Activated CD4-positive, CD25-positive, alpha-beta regulatory T cell treated with anti-CD3 and anti-CD28 coated beads, Interleukin-2, amount 50 U/mL, for 16 hours (primary cell): ENCODE measurements at places on chromosomes 11 and 22.

GRCh38 chr22:34761111-34761510 is 304.8 kb upstream of the ISX start:
- DNase-seq, result no peak

GRCh38 chr22:47107431-47107830 is 345.0 kb downstream of the TBC1D22A start:
- no peak for DNase-seq

- DNase-seq, result no peak
These were observed 13.8 kb downstream of the FADS2 start for GRCh38 chr11:61841636-61842527.

DNA sequence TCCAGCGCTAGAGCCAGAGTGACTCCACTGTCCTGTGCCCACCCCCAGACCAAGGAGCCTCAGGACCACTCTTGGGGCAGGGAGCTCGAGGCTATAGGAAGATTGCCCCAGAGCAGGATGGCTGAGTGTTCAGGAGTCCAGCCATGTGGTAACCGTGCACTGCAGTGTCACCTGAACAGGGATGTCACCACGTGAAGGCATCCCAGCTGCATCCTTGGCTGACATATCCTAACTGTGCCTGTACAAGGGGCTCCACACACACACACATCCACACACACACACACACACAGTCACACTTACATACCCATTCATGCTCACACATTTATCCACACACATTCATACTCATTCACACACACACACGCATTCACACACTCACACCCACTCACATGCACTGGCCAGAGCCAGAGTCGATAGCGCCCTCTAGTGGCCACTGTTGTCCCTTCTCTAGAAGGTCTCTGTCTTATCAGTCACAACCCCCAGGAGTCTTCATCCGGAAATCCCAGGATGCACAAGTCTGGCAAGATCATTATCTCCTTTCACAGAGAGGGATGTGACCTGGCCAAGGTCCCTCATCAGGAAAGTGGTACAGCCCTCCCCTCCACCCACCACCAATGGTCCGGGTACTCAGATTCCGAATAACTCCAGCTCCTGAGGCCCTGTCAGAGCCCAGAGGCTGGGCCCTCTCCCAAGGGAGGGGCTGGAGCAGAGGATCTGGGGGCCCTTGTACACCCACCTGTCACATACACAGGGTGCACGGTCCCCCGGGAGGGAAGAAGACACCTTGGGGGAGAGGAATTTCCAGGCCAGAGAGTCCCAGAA is 55.1 kb downstream of the IGLL5 start:
- DNase-seq, result peak; percentile 68

DNA sequence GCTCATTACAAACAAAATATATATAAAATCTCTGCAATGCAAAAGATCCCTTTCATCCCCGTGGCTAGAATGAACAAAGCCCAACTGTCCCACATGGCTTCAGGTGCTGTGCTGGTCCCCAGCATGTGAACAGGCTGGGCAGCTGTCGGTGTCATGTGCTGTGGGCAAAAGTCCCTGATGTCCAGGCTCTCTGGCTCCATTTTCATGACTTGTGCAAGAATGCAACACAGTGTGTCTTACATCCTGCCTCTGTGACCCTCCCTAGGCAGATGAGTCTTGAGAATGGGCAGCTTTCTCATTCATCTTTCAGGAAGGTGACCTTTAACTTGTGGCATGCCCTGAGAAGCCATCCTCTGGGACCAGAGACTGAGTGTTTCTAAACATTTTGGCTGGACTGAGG is 14.5 kb downstream of the GUCD1 start:
- DNase-seq, result no peak

DNA sequence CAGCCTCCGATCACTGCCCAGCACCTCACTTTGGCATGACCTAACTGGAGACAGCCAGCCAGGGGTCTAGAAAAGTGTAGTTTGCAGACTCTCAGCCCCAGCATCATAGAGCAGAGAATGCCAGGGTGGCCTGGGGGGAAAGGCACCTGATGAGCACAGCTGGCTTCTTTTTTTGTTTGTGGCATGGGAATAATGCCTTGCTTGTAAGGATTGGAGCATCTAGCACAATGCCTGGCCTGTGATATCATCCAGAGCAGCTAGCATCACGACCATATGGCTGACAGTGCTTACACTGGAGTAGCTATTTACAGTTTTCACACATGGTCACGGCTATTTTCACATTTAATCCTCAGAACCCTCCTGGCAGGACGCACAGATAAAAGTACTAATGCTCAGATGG is 594.8 kb upstream of the B3GAT1 start:
- DNase-seq, result no peak

DNA sequence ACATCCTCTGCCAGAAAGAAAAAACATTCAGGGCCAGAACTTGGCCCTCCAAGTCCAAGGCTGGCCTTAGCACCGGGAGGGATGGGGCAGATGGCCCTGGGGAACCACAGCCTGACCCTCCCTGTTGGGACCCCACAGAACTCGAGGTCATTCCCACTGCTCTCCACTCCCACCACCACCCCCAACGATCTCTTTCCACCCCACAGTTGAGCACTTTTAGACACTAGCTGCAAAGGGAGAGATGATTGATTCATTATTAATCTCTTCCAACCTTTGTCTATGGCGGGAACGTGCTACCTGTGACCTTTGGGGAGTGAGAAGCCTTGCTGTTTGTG is 869.7 kb downstream of the BRD1 start:
- DNase-seq, result no peak

GRCh38 chr11:120908461-120909181 is 115.3 kb upstream of the TBCEL start:
- DNase-seq, result no peak

DNA sequence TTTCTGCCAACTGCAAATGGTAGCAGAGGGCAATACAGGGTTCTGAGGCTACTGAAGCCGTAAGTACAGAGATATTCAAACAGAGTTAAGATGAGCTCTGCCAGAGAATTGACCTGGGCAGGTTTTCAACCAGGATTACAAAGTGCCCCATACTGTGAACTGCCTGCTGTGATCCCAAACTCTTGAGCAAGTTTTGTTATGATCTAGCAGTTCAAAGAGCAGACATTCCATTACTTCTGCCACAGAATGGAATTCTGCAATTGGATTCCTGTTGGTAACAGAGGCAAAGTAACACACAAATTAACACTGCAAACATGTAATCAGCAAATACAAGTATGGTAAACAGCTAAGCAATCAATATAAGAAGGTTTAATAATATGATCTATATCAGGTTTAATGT is 31.2 kb downstream of the ALG9 start:
- DNase-seq, result no peak

- no peak for DNase-seq
These were observed 94.0 kb upstream of the APOA1 start for GRCh38 chr11:116931206-116931953.

GRCh38 chr22:50129121-50129736 is 39.4 kb downstream of the MOV10L1 start:
- DNase-seq, result no peak

- DNase-seq, result no peak
These were observed 71.5 kb upstream of the USP47 start for GRCh38 chr11:11770296-11770695.

GRCh38 chr11:62491571-62492329 is 54.9 kb downstream of the AHNAK start:
- DNase-seq, result no peak

DNA sequence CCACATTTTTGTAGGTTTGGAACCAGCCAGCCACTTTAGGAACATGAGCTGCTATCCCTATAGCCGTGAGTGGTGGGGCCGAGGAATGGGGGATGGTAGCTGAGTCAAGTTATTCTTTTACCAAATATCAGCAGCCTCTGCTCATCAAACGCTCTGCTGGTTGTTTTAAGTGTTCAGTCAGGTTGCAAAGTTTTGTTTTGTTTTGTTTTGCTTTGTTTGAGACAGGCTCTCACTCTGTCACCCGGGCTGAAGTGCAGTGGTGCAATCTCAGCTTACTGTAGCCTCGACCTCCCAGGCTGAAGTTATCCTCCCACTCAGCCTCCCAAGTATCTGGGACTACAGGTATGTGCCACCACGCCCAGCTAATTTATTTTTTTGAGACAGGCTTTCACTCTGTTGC is 14.4 kb downstream of the CABIN1 start:
- DNase-seq, result no peak

DNA sequence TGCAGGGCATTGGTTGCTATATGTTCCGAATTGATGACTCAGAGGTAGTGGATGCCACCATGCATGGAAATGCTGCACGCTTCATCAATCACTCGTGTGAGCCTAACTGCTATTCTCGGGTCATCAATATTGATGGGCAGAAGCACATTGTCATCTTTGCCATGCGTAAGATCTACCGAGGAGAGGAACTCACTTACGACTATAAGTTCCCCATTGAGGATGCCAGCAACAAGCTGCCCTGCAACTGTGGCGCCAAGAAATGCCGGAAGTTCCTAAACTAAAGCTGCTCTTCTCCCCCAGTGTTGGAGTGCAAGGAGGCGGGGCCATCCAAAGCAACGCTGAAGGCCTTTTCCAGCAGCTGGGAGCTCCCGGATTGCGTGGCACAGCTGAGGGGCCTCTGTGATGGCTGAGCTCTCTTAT is 5.4 kb upstream of the TTC36 start:
- DNase-seq, result no peak

DNA sequence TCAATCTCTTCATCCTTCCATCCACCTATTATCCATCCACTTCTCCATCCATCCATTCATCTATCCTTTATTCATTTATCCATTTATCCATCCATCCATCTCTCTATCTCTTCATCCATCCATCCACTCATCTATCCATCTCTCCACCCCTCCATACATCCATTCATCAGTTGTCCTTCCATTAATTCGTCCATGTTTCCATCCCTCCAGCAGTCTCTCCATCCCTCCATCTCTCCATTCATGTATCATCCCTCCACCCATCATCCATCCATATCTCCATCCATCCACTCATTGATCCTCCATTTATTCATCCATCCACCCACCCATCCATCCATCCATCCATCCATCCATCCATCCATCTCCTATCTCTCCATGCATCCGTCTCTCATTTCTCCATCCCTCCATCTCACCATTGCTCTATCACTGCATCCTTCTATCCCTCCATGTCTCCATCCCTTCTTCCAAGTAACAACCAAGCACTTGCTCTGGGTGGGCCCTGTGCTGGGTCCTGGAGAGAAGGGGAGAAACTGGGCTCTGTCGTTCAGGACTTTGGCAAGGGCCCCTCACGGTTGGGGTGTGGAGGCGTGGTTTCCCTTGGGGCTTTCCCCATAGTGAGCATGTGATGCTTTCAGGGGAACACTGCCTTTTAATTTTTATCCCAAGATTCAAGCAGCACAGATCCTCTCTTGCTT is 43.3 kb downstream of the SMIM38 start:
- no peak for DNase-seq

- DNase-seq, result no peak
These were observed 11.6 kb downstream of the OPCML start for GRCh38 chr11:133520707-133521106.

- DNase-seq, result no peak
These were observed 215.0 kb downstream of the NXPE2 start for GRCh38 chr11:114893329-114893728.

DNA sequence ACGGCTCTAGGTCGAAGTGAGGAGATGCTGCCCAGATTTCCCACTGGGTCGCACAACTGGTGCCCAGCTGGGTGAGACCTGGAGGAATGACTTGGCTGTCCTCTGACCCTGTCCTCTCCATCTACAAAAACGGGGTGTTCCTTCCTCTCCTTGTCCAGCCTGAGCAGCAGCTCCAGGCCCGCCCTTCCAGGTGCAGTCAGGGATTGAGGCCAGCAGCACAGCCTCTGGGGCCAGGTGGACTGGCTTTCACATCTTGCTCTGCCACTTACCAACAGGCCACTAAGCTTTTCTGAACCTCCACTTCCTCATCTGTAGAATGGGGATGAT is 91.7 kb upstream of the LMO1 start:
- DNase-seq, result no peak

DNA sequence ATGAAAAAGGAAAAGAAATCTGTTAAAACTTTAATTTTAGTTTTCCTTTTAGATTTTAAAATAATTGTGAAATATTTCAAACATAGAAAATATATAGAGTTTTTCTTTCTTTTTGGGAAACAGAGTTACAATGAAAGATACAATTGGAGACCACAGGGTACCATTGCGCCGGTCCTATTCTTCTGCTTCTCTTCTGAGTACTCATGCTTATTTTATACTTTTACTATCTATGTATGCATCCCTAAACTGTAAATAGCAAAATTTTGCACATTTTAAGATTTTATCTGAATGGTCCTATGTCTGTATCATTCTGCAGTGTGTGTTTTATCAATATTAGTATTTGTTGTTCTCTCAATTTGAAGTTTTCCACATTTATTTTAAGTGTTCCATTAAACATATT is 65.0 kb downstream of the EHF start:
- DNase-seq, result no peak

DNA sequence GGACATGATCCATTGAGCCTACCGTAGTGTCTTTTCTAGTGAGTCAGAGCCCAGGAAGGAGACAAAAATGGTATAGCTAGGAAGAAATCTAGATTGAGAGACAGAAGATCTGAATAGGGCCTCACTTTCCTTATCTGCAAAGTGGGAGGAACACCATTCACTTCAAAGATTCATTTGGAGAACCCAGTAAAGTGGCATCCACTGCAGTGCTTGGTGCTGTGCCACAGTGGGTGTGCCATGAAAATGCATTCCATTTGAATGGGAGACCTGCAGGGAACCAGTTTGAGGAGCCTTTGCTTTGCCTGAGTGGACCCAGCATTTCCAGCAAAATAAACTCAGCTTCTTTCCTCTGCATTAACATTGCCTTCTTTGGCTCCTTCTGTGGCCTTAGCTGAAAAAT is 470.5 kb upstream of the CADM1 start:
- no peak for DNase-seq

DNA sequence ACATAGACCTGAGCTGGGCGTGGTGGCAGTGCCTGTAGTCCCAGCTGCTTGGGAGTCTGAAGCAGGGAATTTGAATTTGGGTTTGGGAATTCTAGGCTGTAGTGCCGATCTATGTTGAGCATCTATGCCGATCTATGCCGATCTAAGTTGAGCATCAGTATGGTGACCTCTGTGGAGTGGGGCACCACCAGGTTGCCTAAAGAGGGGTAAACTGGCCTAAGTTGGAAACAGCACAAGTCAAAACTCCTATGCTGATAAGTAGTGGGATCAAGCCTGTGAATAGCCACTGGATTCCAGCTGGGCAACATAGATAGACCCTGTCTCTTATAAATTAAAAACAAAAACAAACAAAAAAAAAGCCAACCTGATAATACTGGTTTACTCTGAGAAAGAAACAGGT is 7.4 kb downstream of the WEE1 start:
- DNase-seq, result no peak

- DNase-seq, result no peak
These were observed 76.2 kb upstream of the GDPD4 start for GRCh38 chr11:77377734-77378133.

DNA sequence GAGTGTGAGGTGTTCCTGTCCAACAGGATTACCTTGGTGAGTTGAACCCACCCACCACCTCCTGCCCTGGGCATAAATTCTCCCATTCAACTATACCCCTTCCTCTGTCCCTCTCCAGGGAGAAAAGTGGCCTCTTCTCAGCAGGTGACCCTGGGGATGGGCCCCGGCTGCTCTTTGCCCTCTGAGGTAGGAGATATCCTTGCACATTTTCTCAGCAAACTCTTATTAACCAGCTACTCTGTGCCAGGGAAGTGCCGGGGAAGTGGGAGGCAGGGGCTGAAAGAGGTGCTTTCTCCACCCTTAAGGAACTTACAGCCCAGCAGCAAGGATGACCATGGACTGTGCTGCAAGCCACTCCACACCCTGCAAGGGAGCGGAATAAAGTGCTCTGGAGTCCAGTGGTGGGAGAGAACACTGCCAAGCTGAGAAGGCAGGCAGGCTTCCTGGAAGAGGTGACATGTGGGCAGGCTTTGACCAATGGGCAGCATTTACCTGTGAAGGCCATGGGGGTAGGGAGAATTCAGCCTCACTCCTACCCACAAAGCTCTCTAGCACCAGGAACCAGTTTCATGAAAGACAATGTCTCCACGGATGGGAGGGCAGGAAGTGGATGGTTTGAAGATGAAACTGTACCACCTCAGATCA is 21.9 kb upstream of the OAF start:
- DNase-seq, result no peak
